Suppressor macrophage treated with lipopolysaccharide for 1 hour (primary cell): ENCODE measurements at places on chromosomes 16 and 17.

DNA sequence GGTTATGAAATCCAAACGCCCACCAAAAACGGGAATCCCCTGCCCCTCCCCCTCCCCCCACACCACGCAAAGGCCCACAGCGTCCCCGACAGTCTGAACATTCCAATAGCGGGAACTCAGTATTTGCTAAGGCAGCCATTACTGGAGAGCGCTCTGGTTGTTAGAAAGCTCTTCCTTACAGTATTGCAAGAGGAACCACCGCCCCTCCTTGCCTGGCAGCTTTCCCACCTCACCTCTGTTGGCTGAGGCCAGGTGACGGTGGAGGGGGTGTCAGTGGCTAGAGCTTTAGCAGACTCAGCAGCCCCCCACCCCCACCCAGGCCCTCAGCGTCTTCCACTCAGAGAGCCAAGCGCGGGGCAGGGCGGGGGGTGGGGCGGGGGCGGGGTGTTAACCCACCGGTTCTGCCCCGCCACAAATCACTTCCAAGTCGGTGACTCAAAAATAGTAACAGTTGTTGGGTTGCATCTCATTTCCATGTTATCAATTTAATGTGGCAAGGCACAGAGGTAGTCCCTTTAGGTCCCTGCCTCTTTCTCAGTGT, 2.2 kb upstream of the PLEKHH3 start:
- DNase-seq: peak; percentile 80

GRCh38 chr16:84616515-84616914, 1.4 kb downstream of the COTL1 start:
- DNase-seq: peak; percentile 44

- no peak for DNase-seq
Measured at GRCh38 chr17:17328251-17328650, 25.1 kb downstream of the NT5M start.

GRCh38 chr16:48862087-48862532, 252.1 kb upstream of the N4BP1 start:
- DNase-seq: no peak

GRCh38 chr17:76911299-76912017, 43.3 kb downstream of the MGAT5B start:
- no peak for DNase-seq

- peak; percentile 83 for DNase-seq
Measured at GRCh38 chr16:81485824-81486539, 41.4 kb downstream of the CMIP start.

GRCh38 chr17:1173432-1174262, 6.1 kb downstream of the ABR start:
- no peak for DNase-seq

- no peak for DNase-seq
Measured at GRCh38 chr17:60165971-60166370, 16.2 kb downstream of the CA4 start.

DNA sequence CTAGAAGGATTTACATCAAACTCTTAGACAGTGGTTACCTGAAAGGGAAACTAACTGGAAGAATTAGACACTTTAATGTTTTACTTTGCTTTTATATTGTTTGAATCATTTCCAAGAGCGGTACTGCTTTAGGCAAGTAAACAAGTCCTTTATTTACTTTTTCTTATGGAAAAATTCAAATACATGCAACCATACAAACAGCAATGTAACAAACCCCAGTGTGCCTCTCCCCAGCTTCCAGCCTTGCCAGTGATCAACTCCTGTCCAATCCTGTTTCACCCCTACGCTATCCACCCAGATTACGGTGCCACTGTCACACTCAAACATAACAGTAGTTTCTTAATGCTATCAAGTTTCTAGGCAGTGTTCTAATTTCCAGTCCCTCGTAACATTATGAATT, 85.9 kb downstream of the C16orf95 start:
- DNase-seq: no peak

DNA sequence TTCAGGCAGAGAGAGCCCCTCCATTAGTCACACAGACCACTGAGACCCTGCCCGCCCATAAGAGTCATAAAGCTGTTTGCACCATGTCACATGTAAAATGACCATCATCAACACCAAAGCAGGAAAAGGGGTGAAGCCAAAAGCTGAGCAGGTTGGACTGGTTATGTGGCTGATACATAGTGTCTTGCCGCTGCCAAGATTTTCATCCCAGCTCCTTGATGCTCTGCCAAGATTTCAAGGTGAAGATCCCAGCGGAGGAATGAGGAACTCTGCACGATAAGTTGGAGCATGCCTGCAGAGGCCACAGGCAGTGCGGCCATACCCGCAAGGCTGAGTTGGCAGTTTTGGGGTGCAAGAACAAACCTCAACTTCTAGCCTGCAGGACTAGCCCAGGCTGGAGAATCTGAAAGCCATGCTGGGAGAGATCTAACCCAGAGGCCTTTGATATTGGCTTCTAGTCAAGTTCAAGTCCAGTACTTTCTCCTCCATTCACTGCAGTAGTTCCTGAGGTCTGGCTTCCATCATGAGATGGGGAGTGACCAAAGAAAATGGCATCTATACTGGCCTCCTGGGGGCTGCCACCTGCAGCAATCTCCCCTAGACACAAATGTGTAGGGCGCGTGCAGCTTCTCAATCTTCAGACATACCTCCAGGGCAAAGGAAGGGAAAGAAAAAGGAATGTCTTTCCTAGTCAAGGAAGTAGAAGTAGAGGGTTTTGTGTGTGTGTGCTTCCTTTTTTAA, 79.7 kb upstream of the NOL11 start:
- DNase-seq: no peak

DNA sequence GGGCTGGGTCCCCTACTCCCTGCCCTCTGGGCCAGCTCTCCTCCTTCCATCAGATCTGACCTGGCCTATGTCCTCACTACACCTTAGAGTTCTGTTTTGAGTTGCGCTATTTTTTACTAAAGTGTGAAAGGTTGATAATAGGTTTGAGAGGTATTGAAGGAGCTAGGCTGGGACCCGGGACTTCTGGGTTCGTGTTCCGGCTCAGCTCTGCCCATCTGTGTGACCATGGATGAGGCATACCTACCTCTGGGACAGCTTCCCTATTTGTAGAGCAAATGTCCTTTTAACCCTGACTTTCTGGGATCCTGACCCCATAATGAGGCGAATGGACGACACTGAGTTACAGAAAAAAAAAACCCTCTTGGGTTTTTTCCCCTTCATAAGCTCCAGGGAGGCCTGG, 36.0 kb downstream of the IL21R start:
- DNase-seq: no peak

GRCh38 chr17:63435681-63436522, 10.2 kb downstream of the CYB561 start:
- no peak for DNase-seq

GRCh38 chr16:31513126-31513525, 4.9 kb upstream of the RUSF1 start:
- no peak for DNase-seq

DNA sequence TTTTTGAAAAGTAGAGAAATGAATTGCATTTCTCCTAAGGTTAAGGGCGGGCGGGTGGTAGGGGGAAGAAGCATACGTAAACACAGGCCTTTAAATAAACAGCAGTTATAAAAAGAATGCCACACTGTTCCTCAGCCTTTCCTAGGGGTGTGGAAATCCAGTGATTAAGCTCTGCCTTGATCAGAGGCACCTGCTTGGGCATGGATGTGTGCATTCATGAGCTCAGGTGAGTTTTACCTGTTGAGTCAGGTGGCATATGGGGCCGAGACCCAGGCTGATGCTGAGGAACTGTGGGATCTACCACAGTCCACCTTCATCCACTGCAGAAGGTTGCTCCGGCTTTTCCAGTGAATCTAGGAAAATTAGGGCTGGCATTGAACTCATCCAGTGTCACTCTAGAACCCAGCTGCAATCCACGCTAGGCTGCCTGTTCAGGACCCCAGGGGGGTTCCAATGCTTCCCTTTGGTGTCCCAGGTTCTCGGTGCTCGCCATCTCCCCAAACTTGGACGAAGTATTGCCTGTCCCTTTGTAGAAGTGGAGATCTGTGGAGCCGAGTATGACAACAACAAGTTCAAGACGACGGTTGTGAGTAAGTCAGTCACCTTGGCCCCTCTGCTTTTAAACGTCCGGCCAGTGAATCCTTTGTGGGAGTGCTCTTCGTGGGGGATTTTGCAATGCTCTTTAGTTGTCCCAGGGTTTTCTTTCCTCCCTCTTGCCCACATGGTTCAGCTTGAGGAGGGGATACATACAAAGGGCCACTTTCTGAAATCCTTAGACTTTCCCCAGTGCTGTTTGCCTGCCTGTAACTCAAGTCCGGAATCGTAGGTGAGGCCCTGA, 72.7 kb downstream of the SDR42E1 start:
- no peak for DNase-seq

- DNase-seq: no peak
Measured at GRCh38 chr16:35302859-35303258, 1843.4 kb downstream of the TP53TG3F start.

DNA sequence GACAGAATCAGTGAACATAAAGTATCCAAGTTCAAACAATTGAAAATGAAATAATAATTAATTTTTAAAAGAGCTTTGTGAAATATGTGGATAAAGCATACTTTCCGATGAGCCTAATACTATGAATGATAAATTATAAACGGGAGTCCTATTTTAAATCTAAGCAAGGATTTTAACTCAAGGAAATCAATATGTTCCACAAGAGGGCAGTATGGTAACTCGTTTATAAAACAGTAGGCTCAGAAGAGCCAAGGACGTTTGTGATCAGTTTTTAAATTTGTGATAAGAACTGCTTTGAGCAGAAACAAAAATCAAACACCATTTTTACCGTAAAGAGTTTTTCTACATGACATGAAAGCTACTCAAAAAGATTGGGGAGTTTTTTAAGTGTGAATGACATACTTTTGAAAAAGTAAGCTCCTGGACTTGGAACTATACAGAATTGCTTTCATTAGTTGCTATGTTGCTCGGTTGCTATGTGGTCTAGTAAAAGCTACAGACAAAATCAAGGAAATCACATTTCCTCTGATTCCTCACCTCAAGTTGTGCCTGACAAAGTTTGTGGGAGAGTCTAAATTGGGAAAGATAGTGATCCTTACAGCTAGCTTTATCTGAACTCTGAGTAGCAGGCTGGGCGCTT, 11.8 kb upstream of the TEKT1 start:
- DNase-seq: peak; percentile 78

- DNase-seq: no peak
Measured at GRCh38 chr17:49146620-49147306, 14.2 kb downstream of the B4GALNT2 start.

DNA sequence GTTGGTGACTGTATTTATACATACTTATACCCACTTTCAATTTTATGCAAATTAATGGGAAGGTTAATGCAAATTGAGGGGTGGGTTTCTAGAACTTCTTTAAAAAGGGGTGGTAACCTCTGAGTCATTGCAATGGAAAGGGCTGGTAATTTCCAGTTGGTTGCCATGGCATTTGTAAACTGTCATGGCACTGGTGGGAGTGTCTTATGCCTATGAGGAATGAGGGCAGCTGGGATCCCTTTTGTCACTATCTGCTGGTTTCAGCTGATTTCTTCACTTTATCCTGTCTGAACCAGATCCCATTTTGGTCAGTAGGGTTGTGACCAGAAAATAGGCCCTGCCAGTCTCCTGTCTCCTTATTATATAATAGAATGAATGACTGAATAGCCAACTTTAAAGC, 1006.7 kb upstream of the GOT2 start:
- DNase-seq: no peak

- DNase-seq: peak; percentile 69
Measured at GRCh38 chr17:17494870-17495535, 1.2 kb downstream of the RASD1 start.

- no peak for DNase-seq
Measured at GRCh38 chr17:20095336-20096080, 86.3 kb downstream of the SPECC1 start.

- DNase-seq: peak; percentile 72
Measured at GRCh38 chr16:89093602-89094251, at the start of gene ACSF3. Gene ACSF3 (plus strand): TSS chr16:89093852. CDS start chr16:89100682, 6,830 bp downstream.

DNA sequence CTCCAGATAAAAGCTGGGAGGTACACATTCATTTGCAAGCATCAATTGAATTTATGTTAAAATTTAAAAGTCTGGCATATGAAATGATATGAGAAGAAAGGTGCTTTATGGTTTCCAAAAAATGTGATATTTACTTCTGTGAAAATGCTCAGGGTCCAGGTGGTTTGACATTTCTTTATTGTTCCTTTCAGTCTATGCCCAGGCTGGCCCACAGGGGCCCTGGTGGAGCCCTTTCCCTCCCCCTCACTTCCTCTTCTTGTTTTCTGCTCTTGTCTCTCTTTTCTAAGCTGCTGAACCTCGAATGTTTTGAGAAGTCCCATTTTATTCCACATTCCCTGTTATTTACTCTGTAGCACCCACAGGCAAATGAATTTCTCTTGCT, 127.8 kb downstream of the HS3ST3B1 start:
- peak; percentile 29 for DNase-seq

DNA sequence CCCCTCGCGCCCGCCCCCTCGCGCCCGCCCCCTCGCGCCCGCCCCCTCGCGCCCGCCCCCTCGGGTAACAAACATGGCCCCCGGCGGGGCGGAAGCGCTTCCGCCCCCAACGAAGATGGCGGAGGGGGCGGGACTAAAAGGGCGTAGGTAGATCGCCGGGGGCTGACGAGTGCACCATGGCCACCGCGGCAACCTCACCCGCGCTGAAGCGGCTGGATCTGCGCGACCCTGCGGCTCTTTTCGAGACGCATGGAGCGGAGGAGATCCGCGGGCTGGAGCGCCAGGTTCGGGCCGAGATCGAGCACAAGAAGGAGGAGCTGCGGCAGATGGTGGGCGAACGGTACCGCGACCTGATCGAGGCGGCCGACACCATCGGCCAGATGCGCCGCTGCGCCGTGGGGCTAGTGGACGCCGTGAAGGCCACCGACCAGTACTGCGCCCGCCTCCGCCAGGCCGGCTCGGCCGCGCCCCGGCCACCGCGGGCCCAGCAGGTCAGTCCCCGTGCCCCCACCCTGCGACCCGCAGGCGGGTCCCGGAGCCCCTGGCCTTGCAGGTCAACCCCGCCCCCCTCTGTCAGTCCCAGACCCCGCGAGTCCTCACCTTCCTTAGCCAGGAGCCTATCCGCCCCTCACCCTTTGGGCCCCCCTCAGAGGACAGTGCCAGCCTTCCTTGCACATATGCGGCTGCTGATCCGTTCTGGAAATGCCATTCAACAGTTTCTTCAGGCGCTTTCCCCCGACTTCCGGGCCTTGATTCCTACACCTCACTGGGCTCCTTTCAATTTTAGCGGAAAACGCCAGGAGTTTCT, at the start of gene COG1:
COG1 (plus strand) TSS at position 162 of the 808 bp plus-strand sequence; CDS start at position 177, 15 bp downstream.
- DNase-seq: peak; percentile 97

DNA sequence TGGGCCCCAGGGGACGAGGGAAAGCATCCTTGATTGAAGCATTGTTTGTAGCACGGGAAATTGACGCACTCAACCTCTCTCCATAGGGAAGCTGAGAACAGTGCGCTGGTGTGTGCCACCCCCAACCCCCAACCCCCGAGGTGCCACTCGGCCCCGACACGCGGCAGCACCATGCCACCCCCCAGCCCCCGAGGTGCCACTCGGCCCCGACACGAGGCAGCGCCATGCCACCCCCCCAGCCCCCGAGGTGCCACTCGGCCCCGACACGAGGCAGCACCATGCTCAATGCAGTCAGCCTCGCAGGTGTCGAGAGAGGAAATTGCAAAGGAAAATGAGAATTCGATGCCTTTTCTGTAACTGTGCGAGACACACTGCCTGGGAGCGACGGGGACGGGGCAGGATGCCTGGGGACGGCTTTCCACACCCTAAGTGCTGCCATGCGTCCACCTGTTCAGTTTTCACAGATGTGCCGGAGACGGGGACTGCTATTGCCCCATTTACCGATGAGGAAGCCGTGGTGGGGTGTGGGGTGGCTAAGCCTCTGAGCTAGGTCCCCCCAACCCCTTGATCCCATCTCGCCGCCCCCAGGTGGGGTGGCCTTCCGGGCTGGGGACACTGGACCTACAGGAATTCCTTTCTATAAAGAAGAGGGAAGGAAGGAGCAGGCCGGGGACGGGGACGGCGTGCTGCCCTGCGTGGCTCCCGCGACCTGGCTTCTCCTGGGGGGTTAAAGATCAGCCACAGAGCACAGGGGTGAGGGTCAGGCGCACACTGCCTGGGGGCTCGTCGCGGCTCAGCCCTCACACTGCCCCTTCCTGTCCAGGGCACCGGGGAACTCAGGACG, 9.8 kb downstream of the CBFA2T3 start:
- DNase-seq: no peak
